ENCODE measurements at places on chromosomes 16 and 17.

GRCh38 chr17:73508057-73508930 is 136.0 kb downstream of the SDK2 start:
- no peak for DNase-seq

GRCh38 chr16:10809706-10810105 is 8.9 kb downstream of the TVP23A start:
- no peak for DNase-seq

DNA sequence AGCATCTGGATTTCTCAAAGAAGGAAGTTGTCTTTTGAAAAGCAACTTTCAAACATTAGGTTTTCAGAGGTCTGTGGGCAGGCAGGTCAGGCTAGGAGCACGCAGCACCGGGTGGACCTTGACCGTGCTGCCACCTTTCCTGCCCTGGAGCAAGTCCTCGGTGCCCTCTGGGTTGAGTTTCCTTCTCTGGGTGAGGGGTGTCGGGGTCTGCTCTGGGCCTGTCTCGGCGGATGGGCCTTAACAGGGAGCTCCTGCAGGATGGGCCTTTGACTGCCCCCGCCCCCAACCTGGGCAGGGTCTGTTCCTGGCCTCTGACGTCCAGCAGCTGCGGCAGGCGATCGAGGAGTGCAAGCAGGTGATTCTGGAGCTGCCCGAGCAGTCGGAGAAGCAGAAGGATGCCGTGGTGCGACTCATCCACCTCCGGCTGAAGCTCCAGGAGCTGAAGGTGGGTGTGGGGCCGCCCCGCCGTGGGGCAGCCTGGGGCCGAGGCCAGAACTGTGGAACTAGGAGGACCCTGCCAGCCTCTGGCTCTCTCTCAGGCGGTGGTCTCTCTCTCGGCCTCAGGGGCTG is 8.7 kb downstream of the DEF8 start:
- no peak for DNase-seq

DNA sequence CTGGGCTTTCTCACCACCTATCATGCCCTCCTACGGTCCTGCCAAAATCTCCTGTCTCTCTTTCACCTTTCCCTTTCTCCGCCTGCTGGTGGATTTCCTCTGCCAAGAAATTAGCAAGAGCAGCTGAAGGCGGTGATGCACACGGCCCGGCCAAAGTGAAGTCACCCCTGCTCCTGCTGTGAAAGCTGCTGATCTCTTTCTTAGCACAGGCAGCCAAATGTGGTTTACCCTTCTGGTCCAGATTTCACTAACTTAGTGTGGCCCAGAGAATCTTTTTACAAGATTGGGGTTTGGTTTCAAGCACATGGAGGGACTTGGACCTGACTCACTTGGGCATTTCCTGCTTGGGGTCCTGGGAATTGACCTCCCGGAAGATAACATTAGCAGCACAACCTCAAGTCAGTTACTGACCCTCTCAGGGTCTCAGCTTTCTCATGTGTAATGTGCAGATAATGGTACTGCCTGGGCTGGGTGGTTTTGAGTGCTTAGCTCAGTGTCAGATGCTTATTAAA is 155.7 kb downstream of the SOCS1 start:
- no peak for DNase-seq

- DNase-seq: no peak
Observed at GRCh38 chr17:45334231-45334630, 17.4 kb upstream of the MAP3K14 start.

DNA sequence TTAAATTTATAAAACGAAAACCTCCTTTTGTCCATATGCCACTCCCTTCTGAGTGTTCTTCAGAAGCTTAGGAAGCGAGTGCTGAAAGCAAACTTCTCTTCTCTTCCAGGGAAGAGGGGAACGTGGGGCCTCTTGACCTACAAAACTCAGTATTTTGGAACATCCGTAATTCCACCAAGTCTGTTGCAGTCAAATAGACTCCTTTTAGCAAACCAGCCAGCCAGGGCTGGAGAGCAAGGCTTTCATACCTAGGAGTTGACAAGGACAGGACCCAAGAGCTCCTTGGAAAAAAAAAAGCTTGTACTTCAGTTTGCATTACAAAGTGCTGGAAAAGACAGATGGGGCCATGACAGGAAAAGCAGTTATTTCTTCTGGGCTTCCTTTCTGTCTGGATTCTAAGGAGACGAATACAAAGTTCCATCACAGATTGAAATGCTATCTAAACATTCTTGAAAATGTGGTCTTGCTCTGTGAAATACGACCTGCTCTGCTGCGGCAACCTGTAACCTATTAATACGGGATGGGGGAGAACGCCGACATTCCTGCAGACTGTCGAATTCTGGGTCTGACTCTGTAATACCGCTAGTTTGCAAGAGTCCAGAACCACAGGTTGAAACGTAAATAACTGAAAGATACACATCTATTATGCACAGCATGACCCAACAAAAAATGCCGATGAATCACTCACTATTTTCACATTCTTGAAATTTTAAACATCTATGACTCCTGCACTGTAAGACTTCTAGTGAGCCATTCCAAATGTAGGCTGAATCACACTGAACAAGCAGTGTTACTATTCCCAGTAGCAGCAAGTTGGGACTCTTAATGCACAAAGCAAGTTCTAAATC is 20.6 kb downstream of the VPS53 start:
- no peak for DNase-seq

GRCh38 chr17:62804822-62805221 is 3.3 kb downstream of the MARCHF10 start:
- DNase-seq: no peak

GRCh38 chr17:17725011-17725751 is 43.9 kb downstream of the RAI1 start:
- no peak for DNase-seq

- DNase-seq: no peak
Observed at GRCh38 chr17:15952048-15952532, 7.2 kb downstream of the ADORA2B start.

DNA sequence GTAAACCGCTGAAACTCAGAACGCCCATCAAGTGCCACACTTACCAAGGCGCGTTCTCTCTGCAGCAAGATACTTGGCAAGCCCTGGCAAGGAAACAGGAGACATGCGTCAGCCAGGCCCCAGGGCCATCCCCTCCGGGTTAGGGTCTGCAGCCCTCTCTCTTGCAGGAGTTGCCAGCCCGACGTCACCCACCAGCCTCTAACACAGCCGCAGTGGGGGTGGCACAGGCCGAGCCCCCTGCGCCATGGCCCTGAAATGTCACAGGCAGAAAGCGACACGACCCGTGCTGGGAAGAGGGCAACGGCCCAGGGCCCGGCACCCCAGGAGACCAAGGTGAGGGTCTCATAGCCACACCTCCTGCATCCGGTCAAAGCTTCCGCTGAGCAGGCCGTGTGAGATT is 21.9 kb downstream of the ELAC2 start:
- DNase-seq: no peak

DNA sequence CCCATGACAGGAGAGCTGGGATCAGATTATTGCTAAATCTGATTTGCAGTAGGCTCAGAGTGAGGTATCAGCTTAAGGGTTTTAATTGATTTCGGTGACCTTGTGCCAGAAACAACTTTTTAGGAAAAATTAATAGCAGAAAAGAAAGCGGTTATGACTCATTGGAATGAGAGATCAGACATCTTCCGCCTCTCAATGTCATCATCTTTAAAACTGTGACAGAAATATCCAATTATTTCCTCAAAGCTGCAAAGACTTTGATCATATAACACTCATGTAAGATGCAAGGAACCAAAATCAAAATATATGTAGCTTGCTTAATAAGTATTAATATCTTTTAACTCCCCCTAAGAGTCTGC is 190.1 kb upstream of the FOXF1 start:
- DNase-seq: no peak

DNA sequence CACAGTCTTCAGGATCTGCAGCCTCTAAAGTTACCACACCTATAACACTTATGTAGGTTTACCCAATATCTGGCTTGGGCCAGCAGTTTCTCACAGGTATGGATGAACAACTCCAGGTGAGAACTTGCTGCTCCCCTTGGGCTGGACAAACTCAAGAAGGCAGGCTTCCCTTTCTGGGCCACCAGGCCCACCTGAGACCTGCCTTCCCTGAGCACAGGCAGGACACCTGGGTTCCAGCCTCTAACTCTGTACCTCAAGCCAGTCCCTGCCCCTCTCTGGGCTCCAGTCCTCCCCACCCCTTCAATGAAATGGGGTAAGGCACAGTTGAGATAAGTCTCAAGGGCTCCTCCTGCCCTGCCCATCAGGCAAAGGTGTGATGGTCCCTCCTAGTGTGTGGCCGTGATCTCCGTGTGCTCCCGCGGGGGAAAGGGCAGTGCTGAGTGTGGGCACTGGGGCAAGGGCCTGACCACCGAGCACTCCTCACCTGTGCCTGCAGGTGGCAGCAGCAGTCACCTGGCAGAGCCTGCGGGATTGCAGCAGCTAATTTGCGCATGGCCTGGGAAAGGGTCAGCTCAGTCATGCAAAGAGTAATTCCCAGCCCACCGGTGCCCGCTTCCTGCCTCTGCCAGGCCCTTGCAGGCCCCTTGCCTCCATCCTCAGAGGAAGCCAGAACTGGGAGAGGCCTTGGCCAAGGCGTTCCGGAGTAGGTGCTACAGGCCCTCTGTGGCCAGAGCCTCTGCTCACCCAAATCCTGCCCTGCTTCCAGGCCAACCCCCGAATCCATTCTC is 28.2 kb upstream of the ADGRG1 start:
- no peak for DNase-seq

- no peak for DNase-seq
Observed at GRCh38 chr17:78019367-78019975, 61.0 kb downstream of the TNRC6C start.

- DNase-seq: no peak
Observed at GRCh38 chr17:61331886-61332285, 67.8 kb upstream of the TBX2 start.

DNA sequence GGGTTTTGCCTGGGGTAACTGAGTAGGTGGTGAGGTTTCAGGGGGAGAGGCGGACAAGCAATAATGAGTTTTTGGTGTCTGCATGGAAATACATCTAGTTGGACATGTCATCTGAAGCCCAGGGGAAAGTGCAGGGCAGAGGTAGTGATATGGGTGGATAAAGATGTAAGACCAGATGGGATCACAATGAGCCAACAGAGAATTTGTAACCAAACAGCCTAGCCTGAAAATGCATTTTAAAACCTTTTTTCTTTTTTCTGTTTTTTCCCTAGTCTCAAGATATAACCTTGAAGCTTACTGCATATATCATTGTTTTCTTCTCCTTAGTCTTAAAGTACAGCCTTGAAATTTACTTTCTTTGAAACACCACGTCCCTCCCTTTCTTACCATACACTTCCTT is 3.7 kb upstream of the ZNF19 start:
- DNase-seq: no peak

DNA sequence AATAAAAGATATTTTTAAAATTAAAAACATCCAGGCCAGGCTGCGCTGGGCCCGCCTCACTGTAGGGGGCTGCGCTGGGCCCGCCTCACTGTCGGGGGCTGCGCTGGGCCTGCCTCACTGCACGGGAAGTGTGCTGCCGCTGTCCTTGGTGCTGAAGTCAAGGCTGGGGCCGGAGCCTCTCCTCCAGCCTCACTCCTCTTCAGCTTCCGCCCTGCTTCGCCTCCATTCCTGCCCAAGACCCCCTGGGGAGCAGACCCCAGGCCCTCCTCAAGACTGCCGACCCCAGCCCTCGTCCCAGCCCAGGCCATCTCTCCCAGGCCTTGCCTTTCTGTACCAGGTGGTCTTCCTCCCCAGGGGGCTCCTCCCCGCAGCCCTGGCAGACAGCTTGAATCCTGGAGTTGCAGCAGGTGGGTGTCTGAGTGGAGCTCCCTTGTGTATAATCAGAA is 26.2 kb downstream of the ENDOV start:
- no peak for DNase-seq

DNA sequence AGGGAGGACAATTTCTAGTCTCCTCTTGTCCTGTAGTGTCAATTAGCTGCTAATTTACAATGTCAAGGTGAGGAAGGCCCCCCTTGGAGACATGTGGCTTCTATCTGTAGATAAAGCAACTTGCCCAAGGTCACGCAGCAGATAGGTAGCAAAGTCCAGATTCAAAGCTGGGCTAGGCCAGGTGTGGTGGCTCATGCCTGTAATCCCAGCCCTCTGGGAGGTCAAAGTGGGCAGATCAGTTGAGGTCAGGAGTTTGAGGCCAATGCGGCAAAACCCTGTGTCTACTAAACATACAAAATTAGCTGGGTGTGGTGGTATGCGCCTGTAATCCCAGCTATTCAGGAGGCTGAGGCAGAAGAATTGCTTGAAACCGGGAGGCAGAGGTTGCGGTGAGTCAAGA is 11.1 kb downstream of the TRPV3 start:
- no peak for DNase-seq

DNA sequence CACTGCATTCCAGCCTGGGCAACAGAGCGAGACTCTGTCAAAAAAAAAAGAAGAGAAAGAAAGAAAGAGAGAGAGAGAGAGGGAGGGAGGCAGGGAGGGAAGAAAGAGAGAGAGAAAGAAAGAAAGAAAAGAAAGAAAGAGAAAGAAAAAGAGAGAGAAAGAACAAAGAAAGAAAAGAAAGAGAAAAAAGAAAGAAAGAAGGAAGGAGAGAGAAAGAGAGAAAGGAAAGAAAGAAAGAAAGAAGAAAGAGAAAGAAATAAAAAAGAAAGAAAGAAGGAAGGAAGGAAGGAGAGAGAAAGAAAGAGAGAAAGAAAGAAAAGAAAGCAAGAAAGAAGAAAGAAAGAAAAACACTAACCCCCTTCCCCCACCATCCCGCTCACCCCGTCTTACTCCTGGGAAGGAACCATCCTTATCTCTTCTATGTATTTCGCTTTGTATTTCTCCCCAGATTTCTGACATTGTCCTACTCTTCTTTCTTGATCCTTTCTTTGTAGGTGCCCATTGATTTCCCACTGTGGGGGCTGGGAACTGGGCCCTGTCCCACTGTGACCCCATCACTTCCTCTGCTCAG is 20.9 kb downstream of the ALOX15 start:
- no peak for DNase-seq

DNA sequence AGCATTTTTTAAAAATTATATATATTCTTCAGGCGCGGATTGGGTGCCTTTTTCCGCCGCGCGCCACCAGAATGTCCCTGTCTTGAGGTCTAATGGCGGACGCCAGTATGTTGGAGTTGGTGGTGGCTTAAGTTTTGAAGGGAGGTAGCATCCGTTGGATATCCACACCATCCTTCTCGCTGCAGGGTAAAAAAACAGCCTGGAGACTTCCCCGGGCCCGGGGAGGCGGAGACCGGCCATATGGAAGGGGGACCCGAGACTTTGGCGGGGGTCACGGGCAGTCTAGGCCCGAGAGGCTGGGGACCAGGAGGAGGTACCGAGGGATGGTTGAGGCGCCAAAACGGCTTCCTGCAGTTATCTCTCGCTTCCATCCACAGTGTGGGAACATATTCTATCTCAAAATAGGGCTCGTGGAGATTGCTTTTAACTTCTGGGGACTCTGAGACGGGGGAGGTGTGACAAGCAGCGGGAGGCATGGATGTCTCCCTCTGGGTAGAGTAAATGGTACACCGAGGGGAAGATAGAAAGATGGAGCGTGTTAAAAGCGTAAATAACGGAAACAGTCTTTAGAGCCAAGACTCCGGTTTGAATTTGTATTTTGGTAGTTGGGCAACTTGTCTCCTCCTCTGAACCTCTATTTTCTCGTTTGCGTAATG is at the start of gene SF3B3:
Gene SF3B3, plus strand, starts transcription at position 74 of the 656 bp plus-strand sequence. CDS start 2,841 bp downstream, outside the sequence.
- peak; percentile 51 for DNase-seq

DNA sequence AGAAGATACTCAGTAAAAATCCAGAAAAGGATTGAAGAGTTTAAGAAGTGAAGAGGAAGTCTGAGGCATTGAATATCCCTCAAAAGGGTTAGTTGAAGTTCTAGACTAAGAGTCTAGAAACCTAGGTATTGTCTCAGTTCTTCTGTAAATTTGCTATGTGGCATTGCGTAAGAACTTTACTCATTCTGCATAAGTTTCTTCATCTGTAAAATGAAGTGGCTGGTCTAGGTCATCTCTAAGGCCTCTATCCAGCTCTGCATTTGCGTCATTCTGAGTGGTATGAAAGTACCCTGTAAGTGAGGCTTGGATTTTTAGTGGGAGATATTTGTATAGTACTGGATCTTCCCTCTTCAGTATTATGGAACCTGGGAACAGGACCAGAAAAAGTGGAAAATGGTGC is 130.2 kb downstream of the MYO1D start:
- DNase-seq: no peak

Measured in stimulated activated CD8-positive, alpha-beta memory T cell treated with anti-CD3 and anti-CD28 coated beads, Interleukin-12 subunit alpha, Interleukin-12 subunit beta, amount 100 ng/mL, for 4 hours (primary cell).